GM13977 (cell line): ENCODE measurements at places on chromosomes 2 and 18.

GRCh38 chr2:209772290-209772685 lies 656 bp downstream of the UNC80 start:
- DNase-seq: no peak

- no peak for DNase-seq
These were observed 398.4 kb upstream of the CHST9 start for GRCh38 chr18:27583466-27583865.

DNA sequence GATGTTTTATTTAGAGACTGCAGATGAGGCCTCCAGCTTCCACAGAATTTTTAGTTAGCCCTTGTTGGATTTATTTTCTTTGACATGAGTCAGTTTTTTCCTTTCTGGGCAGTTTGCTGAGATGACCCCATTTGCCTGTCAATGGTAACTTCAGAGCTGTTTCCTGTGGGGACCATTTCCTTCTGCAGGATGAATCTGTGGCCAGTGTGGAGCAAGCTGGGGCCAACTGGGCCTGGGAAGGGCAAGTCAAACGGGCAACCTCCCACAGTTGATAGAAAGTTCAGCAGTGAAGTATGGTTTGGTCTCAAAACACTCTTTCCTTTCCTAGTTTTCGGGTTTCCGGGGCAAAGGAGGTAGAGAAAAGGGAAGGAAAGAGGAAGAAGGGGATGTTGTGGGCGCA lies 291.4 kb upstream of the NRP2 start:
- DNase-seq: no peak

DNA sequence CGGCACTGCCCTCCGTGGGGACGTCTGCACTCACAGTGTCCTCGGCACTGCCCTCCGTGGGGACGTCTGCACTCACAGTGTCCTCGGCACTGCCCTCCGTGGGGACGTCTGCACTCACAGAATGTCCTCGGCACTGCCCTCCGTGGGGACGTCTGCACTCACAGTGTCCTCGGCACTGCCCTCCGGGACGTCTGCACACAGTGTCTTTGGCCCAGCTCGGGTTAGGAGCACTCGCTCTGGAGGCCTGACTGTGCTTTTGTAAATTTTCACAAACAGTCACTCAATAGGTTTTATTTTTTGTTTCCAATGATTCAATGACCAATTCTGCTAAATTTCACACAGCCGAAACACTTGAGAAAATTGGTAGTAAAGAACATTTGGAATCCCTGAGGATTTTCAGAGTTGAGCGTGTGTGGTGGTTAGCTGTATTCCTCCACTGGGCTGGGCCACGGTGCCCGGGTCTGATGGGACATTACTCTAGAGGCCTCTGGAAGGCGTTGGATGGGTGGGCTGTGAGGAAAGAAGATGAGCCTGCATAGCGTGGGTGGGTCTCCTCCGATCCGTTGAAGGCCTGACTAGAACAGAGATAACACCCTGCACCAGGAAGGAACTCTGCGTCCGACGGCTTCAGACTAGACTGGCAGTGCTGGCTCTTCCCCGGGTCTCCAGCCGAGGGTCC lies 134.8 kb downstream of the RTP5 start:
- DNase-seq: no peak

- no peak for DNase-seq
These were observed 1.2 kb downstream of the THAP4 start for GRCh38 chr2:241635756-241636155.

GRCh38 chr2:160332318-160332717 lies 132.2 kb upstream of the ITGB6 start:
- no peak for DNase-seq

DNA sequence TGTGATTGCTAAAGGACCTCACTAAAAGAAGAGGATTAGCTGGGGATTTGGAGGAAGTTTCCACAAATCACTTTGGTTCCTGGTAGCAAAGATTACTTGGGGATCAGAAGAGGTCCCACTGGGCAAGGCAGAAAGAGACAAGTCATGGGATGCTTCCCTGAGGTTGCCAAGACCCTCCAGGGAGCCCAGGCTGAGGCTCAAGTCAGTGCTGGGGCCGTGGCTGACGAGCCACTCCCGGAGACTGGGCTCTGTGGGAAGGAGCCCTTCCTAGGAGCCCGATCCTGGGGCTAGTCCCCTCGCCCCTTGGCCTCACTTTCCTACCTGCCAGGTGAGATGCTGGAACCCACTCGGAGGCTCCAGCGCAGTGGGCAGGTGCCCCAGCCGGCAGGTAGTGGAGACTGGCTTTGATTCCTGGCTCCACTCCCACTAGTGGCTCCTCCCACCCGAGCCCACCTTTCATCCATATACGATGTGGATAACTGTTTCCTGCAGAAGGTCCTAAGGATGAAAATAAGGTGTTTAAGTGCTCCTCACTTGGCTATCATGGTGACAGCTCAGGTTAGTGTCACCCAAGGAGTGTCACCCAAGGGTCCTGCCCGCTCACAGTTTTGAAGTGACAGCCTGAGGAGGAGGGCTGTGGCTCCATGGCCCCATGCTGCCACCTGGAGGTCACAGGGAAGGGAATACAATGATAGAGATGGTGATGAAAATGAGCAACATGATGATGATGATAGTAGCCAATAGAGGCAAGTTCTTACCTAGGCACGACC lies 100.5 kb downstream of the CAPN13 start:
- DNase-seq: peak; percentile 66

- no peak for DNase-seq
These were observed 566.8 kb upstream of the ZNF804A start for GRCh38 chr2:184031402-184032147.

- DNase-seq: no peak
These were observed 42.4 kb downstream of the MRPS5 start for GRCh38 chr2:95079199-95079683.

DNA sequence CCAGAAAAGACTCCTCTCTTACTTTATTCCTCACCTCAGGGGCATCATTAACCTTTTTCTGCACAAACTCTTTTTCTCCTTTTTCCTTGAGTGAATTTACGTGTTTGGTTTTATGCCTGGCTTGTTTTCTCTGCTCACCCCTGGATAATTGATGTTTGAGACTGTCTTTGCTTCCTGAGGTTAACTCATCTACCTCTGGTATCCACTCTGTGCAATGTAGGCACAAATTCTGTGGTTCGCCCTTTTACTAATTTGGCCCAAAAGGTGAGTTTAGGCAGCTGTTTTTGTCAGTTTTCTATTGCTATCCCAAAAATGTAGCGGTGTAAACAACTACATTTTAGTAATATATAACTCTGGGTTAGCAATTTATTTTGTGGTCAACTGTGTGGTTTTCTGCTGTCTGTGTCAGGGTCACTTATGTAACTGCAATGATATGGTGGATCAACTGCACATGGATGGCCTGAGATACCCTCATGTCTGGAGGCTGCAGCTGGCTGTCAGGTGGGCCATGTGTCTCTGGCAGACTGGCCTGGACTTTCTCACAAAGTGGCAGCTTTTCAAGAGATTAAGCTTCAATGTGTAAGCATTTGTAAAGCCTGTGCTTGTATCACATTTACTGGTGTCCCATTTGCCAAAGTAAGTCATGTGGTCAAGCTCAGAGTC lies 329.7 kb downstream of the FSIP2 start:
- DNase-seq: no peak

- DNase-seq: no peak
These were observed 25.0 kb upstream of the PPM1B start for GRCh38 chr2:44143701-44144100.

GRCh38 chr2:204608237-204608939 lies 63.1 kb downstream of the PARD3B start:
- DNase-seq: no peak

GRCh38 chr2:172394002-172394401 lies 33.4 kb upstream of the ITGA6 start:
- no peak for DNase-seq

- DNase-seq: no peak
These were observed 27.3 kb downstream of the SULT1C2 start for GRCh38 chr2:108316033-108316432.

- no peak for DNase-seq
These were observed 640.2 kb downstream of the SATB2 start for GRCh38 chr2:198817536-198817935.
